ENCODE measurements at places on chromosomes 11 and 22.

GRCh38 chr11:17396598-17397310 lies 8.3 kb upstream of the KCNJ11 start:
- no peak for DNase-seq

GRCh38 chr22:39132871-39133524 lies 19.5 kb downstream of the CBX7 start:
- no peak for DNase-seq

GRCh38 chr22:30872285-30873041 lies 96.1 kb downstream of the MORC2 start:
- DNase-seq: no peak

GRCh38 chr11:14448240-14448639 lies 51.4 kb downstream of the COPB1 start:
- DNase-seq: no peak

- DNase-seq: no peak
Measured at GRCh38 chr11:9714272-9714940, 50.5 kb downstream of the SWAP70 start.

- no peak for DNase-seq
Measured at GRCh38 chr11:3896644-3897043, 41.2 kb downstream of the STIM1 start.

DNA sequence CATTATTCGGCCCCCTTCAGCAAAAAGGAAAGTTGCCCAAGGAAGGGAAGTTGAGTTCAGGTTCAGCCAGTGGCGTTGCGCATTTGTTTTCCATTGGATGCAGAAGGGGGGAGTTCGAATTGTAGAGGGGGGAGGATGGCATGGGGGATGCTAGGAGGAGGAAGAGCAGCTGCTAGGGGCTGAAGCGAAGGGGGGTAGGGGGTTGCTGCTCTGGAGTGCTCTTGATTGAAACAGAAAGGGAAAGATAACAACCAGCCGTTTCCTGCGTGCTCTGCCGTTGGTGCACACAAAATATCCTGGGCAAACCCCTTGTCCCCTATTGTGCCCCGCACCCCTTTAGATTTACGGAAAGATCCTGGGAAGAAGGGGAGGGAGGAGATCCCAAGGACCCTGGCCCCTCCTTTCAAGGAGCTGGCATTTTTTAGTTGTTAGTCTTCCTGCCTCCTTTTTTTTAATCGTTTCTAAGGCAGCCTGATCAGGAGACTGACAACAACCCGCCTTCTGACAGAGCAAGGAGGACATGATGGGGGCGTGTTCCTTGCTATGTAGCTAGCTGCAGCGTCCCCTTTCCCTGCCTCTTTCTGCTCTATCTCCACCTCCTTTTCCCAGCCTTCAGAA lies 2.1 kb downstream of the KMT2A start:
- no peak for DNase-seq

DNA sequence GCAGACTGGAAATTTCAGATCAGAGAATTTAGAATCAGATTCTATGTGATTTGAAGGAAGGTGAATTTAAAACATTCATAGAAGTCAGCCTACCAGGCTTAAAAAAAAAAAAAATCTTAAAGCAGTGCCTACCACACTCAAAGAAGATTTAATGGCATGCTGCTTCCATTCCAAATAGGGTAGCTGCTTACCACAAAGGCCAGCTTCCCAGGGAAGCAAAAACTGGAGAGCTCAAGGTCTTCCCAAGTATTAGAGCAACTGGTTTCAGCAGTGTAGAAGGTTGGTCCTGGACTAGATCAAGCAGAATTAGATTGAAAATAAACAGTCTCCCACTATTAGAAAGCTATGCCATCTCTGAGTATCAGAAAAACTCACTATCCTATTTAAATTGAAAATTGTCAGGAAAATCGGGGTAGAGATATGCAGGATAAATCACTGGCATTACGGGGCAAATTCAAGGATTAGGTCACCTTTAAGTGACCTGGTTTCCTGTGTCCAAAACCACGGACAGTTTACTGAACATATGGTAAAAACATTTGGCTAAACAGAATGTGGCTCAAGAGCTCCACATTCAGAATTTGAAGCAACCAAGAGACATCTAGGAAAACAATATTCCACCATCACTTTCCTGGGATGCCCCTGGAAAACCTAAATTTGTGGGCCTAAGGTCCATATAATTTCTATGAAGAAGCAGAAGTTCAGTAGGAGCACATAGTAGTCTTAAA lies 1.3 kb downstream of the C11orf42 start:
- DNase-seq: no peak

DNA sequence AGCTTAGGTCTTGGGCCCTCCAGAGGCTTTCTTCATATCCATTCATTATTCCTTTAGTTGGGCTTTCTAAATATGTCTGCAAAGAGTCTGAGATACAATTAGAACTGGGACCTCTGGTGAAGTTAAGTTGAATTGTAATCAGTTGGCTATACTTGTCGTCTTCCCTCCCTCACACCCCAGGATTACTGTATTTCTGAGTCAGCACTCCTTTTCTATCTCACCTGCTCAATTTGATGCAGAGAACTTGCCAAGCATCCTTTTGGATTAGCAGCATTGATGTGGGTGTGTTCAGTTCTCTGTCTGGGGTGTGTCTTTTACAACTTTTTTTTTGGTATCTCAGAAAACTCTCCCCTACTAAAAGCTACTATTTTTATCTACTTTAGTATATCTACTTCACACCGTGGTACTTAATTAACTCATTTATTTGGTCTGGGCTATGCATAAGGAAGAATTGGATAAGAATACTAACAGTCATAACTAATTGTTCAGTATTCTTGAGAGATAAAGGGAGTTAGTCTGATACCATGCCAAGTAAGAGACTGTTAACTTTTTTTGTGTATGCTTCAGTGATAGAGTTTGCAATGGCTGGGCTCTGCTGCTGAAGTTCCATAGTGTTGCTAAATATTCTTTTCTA lies 15.1 kb downstream of the CTNND1 start:
- DNase-seq: no peak

DNA sequence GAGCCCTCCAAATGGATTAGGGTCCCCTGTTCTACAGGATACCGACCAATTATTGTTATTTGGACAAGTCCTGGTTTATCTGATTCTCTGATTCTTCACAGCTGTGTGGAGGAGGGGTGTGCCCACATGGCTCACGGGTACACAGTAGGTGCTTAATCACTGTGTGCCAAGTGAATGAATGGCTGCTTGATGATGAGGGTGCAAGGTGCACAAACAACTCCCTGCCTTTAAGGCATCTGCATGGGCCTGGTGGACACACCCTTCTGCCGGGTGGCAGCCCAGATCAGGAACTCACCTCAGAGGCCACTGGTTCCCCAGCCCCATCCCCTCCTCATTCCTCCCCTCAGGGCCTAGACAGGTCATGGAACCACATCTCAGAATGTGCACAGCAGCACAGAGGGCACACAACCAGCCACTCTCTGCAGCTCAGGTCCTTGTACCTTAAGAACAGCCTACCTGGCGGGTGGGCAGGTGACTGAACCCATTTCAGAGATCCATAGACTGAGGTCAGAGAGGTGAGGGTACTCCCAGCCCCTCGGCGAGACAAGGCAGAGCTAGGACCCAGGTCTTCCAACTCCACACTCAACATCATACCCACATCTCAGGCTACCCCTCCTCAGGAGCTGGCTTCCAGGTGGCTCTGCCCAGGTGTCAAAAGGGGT lies 50.3 kb downstream of the SHANK2 start:
- DNase-seq: no peak

- no peak for DNase-seq
Measured at GRCh38 chr22:46001046-46001425, 24.1 kb upstream of the WNT7B start.

DNA sequence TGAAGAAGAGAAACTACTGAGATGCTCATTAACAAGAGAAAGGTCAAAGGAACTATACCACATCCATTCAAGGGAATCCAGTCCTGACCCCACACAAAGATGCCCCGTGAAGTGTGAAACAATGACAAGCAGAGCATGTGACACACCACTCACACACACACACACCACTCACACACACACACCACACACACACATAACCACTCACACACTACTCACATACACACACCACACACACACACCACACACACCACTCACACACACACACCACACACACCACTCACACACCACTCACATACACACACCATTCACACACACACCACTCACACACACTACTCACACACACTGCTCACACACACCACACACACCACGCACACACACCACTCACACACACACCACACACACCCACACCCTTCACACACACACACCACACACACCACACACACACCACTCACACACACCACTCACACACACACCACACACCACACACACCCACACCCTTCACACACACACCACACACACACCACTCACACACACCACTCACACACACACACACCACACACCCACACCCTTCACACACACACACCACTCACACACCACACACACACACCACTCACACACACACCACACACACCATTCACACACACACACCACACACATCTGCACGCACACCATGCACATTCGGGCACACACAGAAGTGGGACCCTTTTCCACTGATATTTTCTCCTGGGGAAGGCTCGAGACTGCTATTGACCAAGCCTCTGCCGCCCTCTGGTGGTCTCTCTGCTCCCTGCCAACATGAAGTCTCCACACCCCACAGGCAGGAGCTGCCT lies 32.0 kb upstream of the COMT start:
- peak; percentile 66 for DNase-seq

DNA sequence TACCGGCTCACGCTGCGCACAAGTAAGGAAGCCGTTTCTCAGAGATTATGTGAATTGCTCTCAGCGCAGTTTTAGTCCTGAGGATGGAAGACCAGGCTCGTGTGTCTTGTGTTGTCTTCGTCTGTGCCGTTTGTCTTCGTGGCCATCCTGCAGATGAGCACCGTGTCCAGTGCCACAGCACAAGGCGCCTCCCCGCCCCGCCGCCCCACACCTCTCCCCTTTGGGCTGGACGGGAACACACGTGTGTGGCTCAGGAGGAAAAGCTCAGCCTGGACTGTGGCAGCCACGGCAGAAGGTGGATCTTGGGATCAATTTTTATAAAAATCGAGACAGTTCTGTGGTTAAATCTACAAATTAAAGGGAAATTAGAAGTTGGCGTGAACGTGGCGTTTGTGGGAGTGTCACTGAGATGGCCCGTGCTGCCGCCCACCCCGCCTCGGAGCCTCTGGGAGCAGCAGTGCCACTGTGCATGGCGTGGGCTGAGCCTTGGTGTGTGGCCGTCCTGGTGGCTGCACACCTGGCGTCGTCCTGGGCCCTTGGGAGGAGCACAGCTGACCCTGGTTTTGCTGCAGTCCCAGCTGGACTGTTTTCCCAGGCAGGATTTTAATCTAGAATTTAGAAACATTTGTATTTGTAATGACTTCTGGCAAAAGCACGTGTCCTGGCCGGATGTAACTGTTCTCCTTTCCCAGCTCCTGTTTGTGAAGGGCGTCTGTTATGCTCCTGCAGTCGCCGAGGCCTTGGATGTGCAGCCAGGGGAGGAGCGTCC lies 25.8 kb downstream of the MUC6 start:
- DNase-seq: no peak

GRCh38 chr22:24103301-24103700 lies 78.0 kb upstream of the SUSD2 start:
- no peak for DNase-seq

- DNase-seq: no peak
Measured at GRCh38 chr11:46294365-46295309, 17.2 kb downstream of the CREB3L1 start.
